Activated CD8-positive, alpha-beta memory T cell treated with anti-CD3 and anti-CD28 coated beads for 4 hours (primary cell): ENCODE measurements at places on chromosomes 4 and X.

DNA sequence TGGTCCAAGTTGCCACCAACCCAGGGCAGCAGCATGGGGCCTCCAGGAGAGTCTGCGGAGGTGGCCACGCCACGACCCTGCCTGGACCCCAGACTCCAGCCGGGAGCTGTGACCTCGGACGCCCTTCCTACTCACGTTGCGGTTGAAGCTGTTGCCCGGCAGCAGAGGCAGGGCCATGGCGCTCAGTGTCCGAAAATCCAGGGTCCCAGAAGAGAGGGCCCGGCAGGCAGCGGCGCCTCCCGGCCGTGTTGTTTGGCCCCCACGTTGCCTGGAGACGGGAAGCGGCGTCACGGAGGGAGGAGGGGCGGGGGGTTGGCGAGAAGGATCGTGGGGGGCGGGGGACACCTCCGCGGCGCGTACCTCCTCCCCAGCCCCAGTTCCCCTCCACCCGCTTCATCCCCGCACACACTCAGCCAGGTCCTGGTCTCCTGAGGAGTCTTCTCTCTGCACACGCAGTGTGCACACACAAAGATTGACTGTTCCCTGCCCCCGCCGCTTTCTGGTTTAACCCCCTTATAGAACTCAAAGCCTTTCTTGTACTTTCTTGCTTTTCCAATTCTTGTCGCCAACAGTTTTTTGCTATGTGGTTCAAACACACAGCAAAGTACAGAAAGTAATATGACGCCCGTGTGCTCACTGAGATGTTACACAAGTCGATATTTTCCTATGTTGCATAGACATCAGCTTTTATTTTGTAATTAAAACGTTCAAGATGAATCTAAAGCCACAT lies at the start of gene EFHC2:
Gene EFHC2 (minus strand): TSS at position 261 of the 730 bp plus-strand sequence. CDS start 84 bp downstream, at position 177.
- DNase-seq: peak; percentile 6

- no peak for DNase-seq
These were observed 7.9 kb upstream of the FGF13 start for GRCh38 chrX:138719396-138719795.

- DNase-seq: no peak
These were observed 39.5 kb downstream of the NSD2 start for GRCh38 chr4:1910643-1911042.

GRCh38 chrX:74814681-74815080 lies 110.6 kb downstream of the NEXMIF start:
- no peak for DNase-seq

DNA sequence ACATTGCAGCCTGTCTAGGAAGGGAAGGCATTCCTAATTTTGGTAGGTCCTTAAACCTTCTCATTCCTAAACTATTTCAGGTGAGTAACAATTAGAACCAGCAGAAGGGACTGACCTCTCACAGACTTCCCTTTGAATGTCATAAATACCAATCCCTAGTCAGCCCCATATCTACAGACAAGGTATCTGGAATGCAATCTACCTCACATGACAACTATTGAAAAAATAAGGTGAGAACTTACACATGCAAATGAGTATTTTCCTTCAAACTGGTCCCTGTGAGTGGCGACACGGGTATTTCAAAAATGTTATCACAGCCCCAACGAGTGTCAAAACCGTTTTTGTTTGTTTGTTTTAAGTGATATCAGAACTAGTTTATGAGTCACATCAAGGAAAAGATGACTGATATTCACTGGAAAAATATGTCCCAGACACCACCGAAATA lies 102.4 kb upstream of the VCX2 start:
- DNase-seq: no peak

GRCh38 chr4:189046642-189047041 lies 894.0 kb upstream of the FRG1 start:
- DNase-seq: no peak

GRCh38 chrX:110277609-110278008 lies 40.3 kb downstream of the AMMECR1 start:
- DNase-seq: no peak

- DNase-seq: no peak
These were observed 114.0 kb downstream of the BCOR start for GRCh38 chrX:39983715-39984114.

DNA sequence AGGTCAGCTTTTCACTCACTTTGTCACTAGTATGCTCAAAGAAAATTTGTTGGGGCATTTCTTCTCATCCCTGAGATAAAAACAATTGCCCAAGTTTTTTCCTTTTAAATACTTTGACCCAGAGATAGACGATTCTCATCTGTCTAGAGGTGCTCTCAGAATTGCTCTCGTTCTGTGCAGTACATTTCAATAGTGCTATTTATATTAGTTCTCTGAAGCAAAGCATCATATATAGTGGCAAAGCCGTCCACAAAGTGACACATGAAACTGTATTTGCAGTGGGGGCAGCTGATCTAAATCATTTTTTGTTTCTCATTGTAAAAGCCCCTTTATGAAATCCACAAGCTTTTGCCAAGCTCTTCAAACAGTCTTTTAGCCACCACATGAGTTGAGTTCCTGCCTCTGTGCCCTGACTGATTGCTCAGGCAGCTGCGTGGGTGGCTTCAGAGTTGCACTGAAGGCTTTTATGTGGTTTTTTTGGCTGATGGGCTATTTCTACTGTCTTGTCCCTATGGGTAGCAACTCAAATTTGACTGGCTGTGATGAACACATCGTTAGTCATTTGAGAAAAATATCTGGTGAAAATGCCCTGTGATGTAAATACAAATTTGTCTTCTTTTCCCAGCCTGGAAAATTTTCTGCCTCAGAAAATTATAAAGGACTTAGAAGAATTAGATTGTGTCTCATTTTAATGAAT lies 119.1 kb upstream of the OTUD4 start:
- DNase-seq: peak; percentile 29

GRCh38 chrX:138463476-138463875 lies 248.0 kb downstream of the FGF13 start:
- no peak for DNase-seq

DNA sequence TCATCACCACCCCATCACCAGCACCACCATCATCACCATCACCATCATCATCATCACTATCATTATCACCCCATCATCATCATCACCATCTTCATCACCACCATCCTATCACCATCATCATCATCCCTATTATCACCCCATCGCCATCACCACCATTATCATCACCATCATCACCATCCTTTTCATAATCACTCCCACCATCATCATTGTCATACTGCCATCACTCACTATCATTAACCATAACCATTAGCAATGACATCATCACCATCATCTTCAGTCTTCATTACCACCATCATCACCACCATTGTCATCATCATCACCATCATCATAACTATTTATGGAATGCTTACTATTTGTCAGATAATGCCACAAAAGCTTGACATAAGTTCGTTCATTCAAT lies 35.7 kb downstream of the CRMP1 start:
- DNase-seq: no peak

- no peak for DNase-seq
These were observed 807 bp downstream of the SEL1L3 start for GRCh38 chr4:25861951-25862410.

DNA sequence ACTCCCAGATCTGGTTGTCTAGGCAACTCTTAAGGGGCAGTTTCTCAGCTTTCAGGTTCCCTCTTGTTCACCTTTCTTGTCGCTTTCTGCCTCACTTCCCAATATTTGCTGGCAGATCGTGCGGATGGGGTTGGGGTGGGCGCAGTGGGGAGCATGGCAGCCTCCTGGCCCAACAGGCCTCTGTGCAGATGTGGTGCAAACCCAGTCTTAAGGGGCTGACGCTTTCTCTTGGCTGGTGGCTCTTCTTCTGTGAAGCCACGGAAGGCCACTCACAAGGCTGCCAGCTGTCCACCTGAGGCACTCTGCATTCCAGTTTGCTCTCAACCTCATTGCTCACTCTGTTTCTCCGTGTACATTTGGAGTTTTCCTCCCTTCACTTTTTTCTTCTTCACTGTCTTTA lies 61.7 kb downstream of the NBDY start:
- no peak for DNase-seq

GRCh38 chrX:105823092-105823455 lies 735 bp downstream of the NRK start:
- DNase-seq: no peak

- DNase-seq: no peak
These were observed 1754.1 kb downstream of the C4orf33 start for GRCh38 chr4:130850019-130850524.

DNA sequence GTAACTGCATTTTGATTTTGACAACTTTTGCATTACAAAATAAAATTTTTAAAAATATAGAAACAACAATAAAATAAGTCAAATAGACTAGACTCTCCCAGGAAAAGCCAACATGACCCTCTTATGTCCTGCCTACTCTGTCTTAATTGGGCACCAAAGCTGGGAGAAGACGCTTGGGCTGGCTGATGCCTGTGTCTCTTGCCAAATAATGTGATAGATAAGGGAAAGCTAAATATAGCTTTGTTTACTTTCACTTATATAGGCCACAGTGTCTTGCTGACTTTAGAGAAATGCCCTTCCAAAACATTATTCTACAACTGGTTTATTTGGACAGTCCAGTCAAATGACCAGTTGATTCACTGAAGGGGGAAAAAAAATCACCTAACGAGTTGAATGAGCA lies 54.2 kb downstream of the FMR1NB start:
- no peak for DNase-seq

GRCh38 chr4:65071564-65071963 lies 598.7 kb downstream of the EPHA5 start:
- DNase-seq: no peak

GRCh38 chrX:154378059-154378798 lies 866 bp upstream of the EMD start:
- DNase-seq: no peak

- DNase-seq: no peak
These were observed 373.7 kb downstream of the AR start for GRCh38 chrX:67917421-67918010.

DNA sequence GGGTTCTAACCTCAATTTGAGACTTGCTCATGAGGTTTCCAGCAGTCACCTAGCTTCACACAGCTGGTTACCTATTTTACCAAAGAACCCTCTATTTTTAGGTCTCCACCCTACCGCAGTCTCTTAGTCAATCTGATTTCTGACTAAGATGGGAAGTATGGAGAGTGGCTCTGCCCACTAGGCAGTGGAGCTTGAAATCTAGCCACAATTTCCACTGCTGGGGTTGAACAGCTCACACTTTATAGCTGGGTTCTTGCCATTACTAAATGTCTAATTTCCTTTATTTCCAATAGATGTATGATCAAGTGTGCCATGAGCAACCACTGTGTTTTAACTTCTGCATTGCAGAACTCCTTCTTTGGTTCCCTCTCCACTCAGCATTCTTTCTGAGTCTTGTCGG lies 43.1 kb downstream of the GASK1B start:
- DNase-seq: no peak

GRCh38 chr4:183424109-183424744 lies 20.2 kb upstream of the CDKN2AIP start:
- DNase-seq: no peak

DNA sequence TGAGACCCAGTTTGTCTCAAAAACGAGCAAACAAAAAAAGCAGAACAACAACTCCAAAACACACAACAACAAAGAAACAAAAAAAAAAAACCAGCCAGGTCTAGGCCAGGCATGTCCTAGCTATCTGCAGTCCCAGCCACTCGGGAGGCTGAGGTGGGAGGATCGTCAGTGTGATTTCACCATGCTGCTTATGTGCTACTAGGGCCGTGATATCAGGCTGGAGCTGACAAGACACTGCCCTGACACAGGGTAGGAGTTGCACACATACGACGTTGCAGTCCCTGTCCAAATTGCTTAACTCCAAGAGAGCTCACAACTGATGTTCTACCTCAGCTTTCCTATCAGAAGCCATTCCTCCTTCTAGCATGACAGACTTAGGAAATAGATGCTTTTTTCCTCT lies 204.9 kb downstream of the AASDH start:
- no peak for DNase-seq

- no peak for DNase-seq
These were observed 276.0 kb upstream of the TET2 start for GRCh38 chr4:104870495-104871233.

DNA sequence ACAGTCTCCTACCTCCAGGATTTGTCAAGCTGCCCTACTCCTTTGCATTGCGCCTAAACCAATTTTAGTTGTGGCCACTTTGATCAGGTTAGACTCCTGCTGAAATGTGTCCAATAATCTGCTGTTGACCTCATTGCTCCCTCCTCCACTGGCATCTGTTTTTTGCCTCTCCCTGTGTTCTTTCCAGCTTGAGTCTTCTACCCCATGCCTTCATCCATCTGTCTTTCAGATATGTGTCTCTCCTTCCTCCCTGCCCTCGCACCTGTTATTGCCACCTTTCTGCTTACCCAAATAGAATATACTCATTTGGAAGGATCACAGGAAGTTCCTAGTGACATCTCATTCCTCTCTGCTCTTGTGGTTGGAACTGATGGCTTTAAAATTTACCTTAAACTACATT lies 366.6 kb upstream of the CLNK start:
- no peak for DNase-seq

DNA sequence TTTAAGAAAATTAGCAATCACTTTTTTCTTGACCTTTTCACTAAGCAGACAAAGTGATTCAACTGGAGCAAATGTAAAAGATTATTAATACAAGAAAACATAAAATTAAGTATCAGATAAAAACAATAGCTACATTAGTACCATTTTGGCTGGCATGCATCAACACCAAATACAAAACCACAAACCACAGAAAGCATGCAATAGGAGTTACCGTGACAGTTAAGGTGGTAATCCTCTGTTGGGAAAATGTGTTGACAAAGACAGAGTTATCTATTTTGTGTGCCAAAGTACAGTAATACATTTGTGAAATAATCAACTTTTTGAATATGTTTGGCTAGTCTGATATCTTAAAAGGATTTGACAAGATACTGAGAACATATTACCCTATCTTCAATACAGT lies 89.8 kb upstream of the ETNPPL start:
- no peak for DNase-seq

GRCh38 chrX:12065251-12065650 lies 73.0 kb upstream of the FRMPD4 start:
- no peak for DNase-seq

GRCh38 chr4:42345962-42346544 lies 51.2 kb upstream of the SHISA3 start:
- no peak for DNase-seq

DNA sequence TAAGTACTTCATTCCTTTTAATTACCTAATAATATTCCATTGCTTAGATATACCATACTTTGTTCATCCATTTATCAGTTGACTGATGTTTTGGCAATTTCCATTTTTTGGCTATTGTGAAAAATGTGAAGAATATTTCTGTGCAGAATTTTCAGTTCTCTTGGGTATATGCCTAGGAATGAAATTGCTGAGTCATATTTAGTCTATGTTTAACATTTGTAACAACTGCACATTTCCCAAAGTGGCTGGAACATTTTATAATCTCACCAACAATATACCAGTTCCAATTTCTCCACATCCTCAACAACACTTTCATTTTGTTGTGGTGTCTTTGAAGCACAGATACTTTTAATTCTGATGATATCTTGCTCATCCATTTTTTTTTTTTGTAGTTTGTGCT lies 215.5 kb downstream of the PDGFC start:
- DNase-seq: no peak

GRCh38 chrX:73822775-73823174 lies 259.8 kb downstream of the CHIC1 start:
- DNase-seq: no peak
